ENCODE measurements at places on chromosomes 16 and 17.
A peak's percentile ranks its signal among the peaks of the same experiment; 100 is the strongest.

GRCh38 chr17:60527701-60528100, 1.7 kb upstream of the APPBP2 start:
- no peak for DNase-seq

GRCh38 chr16:10990378-10990777, 46.0 kb downstream of the CLEC16A start:
- DNase-seq, result no peak

- no peak for DNase-seq
Measured at GRCh38 chr16:82641336-82641984, 14.7 kb downstream of the CDH13 start.

GRCh38 chr16:48829336-48830310, 219.6 kb upstream of the N4BP1 start:
- peak; percentile 1 for DNase-seq

DNA sequence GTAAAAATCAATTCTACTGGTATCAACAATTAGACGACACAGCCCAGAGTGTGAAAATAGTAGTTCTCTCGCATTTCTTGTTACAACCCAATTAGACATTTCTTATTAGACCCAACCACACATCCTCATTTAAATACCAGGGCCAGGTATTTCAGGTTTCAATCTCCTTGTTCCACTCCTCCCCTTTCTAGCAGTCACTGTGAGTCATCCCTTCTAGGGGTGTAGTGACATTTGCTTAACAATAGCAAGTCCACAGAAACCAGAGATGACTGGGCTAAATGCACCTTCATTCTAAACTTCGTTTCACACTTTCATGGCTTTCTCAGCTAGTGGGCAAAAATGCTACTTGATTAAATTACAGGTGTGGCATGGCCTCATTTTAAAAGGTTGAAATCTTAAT, 116.9 kb upstream of the CACNG3 start:
- no peak for DNase-seq

DNA sequence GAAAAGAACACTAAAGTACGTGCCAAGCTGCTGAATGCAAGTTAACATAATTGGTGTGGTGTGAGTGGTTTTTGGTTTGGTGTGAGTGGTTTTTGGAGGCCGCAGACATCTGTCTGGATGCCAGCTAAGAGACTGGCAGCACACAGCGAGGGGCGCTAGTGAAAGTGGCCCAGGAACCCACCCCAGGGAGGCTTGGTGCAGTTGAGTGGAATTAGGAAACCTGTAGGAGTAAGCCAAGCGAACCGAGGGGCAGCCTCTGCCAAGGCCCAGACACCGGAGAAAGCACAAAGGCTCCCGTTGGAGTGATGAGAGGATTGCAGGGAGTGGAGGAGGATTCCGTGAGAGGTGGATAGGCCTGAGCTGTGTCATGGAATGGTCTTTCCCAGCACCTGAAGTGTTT, 24.6 kb upstream of the SLC5A11 start:
- DNase-seq, result no peak

DNA sequence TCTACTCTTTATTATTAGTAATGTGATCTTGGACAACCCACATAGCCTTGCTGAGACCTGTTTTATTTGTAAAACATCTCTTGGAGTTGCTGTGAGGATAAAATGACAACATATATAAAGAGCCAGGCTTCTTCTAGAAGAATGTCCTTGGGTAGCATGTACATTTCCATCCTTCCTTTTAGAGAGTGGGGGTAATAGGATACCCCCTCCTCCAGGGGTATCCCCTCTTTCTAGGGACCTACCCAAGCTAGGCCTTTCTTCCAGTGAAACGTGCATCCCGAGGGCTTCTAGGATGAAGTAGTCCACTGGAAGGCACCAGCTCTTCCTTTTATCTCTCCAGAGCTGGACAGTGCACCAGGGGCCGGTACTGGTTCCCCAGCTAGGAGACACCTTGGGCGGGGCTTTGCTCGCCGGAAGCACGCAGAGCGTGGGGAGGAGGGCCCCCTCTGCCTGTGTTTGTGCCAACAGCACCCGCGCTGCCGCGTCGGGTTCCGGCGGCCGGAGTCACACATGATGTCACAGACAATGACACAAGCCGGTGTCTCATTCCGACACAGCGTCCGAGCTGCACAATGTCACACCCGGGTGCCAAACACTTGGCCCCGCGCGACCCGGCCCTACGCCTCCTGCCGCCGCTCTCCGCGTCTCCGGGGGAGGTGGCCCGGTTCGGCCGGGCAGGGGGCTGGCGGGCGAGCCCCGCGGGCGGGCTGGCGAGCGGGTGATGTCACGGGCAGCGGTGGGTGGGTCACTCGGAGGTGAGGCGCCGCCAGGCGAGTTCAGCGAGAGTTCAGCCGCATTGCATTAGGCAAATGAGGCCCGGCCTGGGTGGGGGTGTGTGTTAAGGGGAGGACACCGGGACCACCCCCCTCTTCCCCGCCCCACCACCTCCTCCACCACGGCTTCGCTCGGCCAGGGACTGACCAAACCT, 23.4 kb downstream of the GJD3 start:
- no peak for DNase-seq

GRCh38 chr17:67139784-67140665, 95.7 kb downstream of the CACNG1 start:
- no peak for DNase-seq

DNA sequence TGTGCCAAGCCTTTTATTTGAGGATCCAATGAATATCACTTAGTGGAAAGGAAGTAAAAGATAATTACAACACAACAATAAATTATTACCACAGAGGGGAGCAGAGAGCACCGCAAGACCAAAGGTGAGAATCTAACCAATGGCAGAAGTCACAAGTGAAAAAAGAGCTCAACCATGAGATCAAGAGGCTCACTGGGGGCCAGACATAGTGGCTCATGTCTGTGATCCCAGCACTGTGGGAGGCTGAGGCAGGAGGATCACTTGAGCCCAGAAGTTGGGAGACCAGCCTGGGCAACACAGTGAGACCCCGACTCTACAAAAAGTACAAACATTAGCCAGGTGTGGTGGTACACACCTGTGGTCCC, 17.7 kb downstream of the ANKRD11 start:
- no peak for DNase-seq

Measured in NCI-H1417 treated with DMSO at 0.1 percent for 48 hours (cell line).